Skin of body (tissue), 3 donors: ENCODE measurements at places on chromosomes 5 and 9. TPM values are rescaled to one million over a fixed set of nuclear protein-coding genes. Genes with fewer than 3 reads are reported as not detected.
A peak's percentile ranks its signal among the peaks of the same experiment; 100 is the strongest.

- DNase-seq = peak; percentile 37
Observed at GRCh38 chr9:95570150-95570549, 53.4 kb upstream of the PTCH1 start.

DNA sequence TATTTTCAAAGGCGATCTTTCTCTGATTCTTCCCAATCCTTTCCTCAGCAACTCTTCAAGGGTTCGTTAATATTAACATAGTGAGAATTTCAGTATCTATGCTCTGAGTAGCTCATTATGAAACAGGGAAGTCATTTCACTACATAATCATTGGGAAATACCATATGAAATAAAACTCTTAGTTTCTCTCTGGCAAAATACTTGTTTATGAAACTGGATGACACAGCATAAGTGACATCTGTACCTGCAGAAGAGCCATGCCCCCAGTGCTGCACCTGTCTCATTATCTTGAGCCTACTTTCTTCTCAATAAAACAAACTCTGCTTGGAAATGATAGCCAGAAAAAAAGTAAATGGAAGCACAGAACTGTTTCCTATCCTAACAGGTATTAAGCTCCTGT, 33.8 kb upstream of the OTULIN start:
- no peak for DNase-seq

DNA sequence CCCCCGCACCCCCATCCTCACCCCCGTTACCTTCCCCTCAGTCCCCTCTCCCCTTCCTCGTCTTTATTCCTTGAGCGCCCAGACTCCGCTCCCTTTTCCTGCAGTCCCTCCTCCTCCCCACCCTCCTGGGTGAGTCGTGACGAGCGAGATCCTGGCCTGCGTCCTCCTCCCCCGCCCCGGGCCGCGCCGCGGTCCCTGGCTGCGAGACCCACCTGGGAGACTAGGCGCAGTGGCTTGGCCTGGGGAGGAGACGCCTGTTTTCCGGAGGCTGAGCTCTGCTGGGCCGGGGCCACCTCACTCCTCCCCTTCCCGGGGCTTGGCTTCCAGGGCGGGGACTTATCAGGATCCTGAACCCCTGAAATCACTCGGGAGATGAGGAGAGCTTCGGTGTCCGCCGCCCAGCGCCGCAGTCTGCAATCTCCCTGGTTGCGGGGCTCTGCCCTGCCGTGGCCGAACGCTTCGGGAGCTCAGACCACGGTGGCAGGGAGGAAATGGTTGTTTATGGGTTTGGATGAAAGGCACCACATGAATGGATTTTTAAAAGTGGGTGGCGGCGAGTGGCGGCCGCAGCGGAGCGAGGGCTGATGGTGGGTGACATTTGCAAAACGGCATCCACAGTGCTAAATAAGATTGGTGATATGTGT, 984 bp downstream of the STXBP1 start:
- DNase-seq = peak; percentile 25

DNA sequence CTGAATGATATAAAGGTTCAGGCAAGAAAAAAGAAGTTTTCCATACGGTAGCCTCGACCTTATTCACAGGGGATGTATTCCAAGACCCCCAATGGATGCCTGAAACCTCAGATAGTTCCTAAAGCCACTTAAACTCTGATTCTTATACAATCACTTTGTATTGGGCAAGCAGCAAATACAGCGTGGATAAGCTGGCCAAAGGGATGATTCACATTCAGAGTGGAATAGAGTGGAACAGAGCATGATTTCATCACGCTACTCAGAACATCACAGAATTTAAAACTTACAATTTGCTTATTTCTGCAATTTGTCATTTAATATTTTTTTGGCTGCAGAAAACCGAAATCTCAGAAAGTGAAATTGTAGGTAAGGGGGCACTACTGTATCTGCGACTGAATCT, 40.5 kb upstream of the CDH18 start:
- no peak for DNase-seq

DNA sequence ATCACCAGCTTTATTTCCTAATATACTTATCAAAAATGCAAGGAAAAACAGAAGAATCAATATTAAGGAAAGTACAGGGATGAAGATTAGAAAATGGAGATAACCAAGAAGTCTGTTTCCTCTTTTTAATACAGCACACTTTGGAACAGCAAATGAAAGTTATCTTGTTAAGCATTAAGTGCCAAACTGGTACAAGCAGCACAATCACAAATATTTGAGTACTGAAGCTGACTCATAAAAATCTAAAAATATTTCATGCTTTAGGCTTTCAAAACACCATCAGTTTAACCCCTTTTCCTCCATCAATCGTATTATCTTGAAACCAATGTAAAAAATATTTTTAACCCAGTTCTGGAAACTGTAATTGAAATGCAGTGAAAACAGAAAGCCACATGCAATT, 2.7 kb downstream of the FBXW11 start:
- no peak for DNase-seq

DNA sequence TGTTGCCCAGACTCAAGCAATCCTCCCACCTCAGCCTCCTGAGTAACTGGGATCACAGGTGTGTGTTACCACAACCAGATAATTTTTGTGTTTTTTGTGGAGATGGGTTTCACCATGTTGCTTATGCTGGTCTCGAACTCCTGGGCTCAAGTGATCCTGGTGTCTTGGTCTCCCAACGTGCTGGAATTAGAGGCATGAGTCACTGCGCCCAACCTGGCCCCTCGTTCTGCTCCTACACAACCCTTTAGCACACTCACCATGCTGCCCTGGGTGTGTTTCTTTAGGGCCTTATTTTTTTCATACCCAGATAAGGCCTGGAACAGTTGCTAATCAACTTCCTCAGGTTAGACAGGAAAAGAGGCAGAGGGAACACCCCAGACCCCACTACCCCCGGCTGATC, 2.6 kb downstream of the PDZD2 start:
- DNase-seq = no peak

DNA sequence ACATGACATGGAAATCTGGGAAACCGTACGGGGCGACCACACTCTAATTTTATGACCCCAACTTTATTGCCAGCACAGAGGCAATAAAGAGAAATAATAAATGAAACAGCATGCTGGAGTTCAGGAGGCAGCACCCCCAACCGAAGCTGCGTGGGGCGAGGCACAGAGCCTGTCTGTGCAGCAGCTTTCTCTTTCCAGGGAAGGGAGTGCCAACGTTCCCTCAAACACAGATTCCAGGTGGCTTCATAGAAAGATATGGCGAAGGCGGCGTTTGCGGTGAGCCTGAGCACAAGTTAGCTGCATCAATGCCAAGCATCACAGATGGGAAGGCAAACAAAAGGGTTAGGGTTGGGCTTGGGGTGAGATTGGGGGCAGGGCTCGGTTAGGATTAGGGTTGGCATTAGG, 114.8 kb downstream of the HSD17B3 start:
- peak; percentile 42 for DNase-seq

DNA sequence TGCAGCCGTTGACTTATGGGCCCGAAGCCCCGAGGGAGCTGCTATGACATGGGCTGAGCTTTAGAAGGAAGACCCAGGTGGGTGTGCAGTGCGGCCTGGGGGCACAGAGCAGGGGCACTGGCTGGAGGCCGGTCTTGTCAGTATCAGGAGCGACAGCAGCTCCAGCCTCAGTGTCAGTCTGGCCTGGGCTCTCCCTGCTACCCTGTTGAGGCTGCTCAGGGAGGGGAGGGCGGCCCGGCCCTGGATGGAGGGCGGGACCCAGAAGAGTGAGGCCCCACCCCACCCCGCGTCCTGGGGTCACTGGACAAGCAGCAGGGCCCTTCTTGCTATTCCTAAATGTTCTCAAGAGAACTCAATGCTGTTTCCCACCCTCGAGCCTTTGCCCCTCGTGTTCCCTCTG, 18.0 kb downstream of the GFI1B start:
- DNase-seq = no peak

GRCh38 chr9:134568811-134569210, 72.8 kb upstream of the COL5A1 start:
- DNase-seq = peak; percentile 72

DNA sequence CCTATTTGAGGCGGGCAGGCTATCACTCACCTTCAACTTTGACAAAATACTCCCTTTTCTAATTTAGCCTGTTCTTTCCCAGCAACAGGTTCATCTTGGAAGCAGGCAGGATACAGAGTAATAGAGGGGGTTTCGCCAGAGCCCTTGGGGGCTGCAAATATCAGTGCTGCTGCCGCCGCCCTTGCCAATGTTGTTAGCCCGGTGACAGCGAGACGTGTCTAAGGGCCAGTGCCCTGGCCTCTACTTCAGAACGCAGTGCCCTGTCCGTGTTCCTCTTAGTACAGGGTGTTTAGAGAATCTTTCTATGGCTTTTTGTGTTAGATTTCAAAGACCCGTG, 703 bp downstream of the FAM120AOS start:
- DNase-seq = no peak

GRCh38 chr9:105295986-105296385, 51.5 kb downstream of the SLC44A1 start:
- no peak for DNase-seq

- DNase-seq = no peak
Observed at GRCh38 chr5:99000876-99001275, 72.1 kb upstream of the CHD1 start.

GRCh38 chr5:73443829-73444498, 4.6 kb downstream of the FOXD1 start:
- DNase-seq = no peak

DNA sequence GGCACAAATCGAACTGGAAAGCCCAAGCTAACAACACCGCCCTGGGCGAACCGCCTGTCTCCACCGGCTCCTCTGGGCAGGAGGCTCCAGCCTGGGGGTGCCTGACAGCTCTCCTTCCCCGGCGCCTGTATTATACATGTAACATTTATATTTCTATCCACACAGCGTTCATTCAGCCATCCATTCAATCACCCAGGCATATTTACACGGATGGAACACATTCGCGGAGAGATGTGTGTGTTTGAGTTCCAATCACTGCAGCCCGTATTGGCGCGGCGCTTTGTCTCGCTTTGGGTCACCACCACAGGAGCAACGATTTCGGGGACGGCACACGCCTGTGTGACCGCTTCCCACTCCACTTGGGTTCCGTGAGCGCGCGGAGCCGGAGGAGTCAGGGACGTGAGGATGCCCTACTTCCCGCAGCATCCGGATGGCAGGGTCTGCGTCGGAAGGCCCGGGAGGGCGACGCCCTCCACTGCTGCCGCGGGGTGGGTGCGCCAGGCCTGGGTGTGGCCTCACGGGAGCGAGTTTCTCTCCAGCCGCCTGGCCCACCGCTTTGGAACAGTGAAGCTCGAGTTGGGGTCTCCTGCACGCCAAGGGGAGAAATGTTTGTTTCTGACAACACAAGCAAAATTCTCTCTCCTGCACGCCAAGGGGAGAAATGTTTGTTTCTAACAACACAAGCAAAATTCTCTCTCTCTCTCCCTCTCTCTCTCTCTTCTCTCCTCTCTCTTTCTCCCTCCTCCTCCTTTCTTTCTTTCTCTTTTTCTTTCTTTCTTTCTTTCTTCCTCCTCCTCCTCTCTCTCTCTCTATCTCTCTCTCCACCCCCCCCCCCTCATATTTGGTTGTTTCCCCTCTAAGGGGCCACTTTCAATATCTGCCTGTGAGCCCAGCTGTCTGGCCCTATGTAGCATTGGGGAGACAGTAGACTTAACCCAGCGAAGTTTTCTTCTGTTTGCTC, 1.1 kb upstream of the SV2C start:
- DNase-seq = no peak

DNA sequence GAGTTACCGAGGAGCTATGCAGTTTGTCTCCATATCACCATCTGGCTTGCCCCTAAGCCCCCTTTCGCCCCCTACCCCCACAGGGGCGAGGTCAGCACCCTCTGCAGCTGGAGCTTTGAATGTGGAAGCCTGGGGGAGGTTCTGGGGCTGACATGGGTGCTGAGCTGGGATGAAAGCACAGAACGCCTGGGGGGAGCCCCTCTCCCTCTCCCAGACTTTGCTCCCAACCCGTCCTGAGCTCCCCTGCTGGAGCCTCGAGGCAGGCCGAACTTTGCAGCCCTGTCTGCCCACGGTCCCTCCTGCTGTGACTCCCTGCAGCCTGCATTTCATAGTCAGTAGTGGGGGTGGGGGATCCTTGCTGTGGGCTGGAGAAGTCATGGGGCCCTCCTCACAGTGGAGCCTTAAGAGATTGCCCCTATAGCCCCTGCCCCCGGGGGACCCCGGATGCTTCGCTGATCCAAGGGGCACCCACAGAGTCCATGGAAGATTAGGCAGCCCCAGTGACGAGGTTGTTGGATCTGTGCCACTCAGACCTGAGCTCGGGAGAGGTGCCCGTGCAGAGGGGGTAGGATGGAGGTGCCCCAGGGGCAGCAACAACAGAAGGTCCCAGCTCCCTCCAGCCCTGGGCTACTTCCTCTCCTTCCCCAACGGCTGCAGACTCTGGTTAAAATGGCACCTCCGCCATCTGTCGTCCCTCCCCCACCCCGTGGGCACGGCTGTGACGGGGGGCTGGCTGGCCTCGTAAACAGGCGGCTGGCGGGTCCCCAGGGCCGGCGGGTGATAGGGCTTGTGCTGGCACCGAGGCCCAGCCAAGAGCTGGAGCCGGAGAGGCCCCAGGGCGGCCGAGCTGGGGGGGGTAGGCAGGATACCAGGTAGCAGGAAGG, 162.0 kb downstream of the C9orf50 start:
- DNase-seq = no peak

- DNase-seq = no peak
Observed at GRCh38 chr5:150514708-150515211, 6.8 kb downstream of the NDST1 start.

DNA sequence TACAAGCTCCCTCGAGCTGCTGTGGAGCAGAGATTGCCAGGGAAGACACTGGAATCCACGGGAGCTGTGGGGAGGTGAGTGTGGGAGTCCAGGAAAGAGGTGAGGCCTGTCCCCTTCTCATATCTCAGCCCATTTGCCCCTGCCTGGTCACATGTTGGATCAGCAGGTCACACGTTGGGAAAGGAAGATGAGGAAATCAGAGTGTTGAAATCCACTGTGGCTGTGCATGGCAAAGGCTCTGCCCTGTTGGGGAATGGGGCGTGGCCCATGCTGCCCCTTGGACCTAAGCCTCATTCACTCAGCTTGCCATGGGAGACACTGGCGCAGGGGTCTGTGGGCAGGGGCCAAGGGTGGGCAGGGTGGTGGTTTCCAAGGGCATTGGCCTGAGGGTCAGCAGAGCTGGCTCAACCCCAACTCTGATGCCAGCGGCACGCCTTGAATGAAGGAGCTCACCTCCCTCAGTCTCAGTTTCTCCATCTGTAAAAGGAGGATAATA, 85.4 kb upstream of the CPEB4 start:
- no peak for DNase-seq

GRCh38 chr9:129328355-129329042, 150.4 kb upstream of the IER5L start:
- peak; percentile 77 for DNase-seq

BARHL1 gene
- total RNA-seq = not detected

GABRA1 gene
- total RNA-seq = not detected

TICAM2 gene
- total RNA-seq = 2.2 TPM

MAST4 gene
- 39.6 TPM for total RNA-seq

KCNV2 gene
- not detected for total RNA-seq
